ENCODE measurements at places on chromosomes 7 and 10.

- DNase-seq: no peak
Observed at GRCh38 chr10:18616337-18616736, 35.0 kb downstream of the NSUN6 start.

DNA sequence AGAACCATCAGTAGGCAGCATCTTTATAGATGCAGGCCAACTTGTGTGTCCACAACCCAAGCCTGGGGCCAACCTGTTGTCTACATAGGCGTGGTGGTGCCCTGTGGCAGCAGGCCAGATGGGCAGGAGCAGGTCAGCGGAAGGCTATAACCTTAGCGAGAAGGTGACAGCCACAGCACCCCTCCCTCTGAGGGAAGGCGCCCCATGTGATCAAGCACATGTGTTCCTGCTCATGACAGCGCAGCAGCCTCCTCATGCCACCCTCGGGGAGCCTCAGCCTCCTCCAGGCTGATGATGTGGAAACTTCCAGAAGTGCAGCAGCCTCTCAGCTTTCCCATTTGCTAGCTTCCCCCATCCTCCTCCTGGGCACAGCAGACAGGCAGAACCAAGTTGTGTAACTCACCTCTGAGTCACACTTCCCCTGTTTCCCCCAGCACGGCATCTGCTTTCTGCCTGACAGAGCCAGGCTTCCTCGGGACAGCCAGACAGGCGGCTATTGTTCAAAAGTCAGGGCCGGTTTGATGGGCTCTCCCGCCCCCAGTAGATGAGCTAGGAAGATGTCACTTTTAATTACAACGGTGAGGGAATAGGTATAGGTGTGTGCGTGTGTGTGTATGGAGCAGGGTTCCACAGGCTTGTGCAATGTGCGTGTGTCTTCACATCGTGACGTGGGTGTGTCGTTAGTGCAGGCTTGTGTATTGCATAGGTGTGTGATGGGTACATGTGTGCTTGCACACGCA is 312.0 kb upstream of the ZMIZ1 start:
- no peak for DNase-seq

DNA sequence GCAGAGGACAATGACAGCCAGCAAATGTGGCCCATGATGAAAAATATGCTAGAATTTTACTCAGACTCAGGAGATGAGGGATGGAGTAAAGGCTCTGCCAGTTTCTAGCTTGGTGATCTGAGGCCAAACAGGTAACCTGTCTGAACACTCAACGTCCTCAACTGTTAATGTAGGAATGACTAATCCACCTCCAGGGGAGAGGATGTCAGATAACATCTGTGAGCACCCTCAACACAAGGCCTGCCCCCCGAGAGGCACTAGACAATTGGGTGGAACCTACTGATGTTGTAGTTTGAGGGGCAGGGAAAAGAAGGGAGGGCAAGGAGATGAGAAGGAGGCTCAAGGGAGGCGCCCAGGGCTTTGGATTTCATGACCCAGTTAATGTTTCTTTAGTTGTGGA is 445.1 kb downstream of the PLXNA4 start:
- DNase-seq: no peak

DNA sequence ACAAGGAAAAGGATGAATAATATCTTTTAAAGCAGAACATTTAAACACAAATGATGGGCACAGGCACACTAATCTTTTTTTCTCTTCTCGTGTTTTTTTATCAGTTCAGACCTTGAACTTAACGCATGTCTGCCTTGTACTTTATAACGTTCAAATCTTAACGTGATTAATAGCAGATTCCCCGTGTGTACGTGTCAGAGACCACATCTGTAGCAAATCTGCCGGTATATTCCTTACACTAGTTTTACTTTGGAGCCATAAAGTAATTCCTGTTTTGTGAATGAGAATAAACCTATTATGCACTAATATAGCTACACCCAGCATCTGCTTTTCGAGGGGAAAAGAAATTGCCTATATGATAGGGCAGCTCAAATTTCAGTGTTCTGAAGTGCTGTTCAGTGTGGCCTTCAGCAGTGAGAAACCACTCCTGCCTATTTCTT is 166.0 kb upstream of the TCF7L2 start:
- no peak for DNase-seq

DNA sequence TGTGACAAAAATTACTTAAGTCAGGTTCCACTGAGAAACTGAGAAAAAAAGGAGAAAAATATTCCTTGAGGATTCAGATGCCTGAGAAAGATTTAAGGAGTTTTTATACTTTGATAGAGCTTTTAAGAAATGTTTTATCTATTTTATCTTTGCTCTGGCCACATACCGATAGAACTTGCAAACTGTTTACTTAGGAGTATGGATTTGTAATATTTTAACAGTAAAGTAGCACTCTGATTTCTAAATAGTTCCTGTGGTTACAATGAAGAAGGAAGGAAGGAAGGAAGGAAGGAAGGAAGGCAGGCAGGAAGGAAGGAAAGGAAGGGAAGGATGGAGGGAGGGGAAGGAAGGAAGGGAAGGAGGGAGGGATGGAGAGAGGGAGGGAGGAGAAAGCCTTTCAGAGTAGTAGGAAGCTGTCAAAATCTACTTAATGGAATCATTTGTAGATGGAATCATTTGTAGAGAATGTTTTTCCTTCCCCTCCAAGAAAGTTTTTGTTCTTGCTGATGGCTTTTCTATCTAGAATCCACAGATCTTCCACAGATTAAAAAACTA is 489.0 kb upstream of the ANKRD30A start:
- DNase-seq: no peak

- DNase-seq: no peak
Observed at GRCh38 chr10:75428434-75429158, 2.8 kb upstream of the LRMDA start.

GRCh38 chr10:62803724-62804355 is 680 bp upstream of the ADO start:
- no peak for DNase-seq

- DNase-seq: no peak
Observed at GRCh38 chr7:65441010-65441409, 67.4 kb downstream of the ZNF92 start.

GRCh38 chr7:141339603-141340002 is 211.6 kb upstream of the AGK start:
- DNase-seq: no peak

DNA sequence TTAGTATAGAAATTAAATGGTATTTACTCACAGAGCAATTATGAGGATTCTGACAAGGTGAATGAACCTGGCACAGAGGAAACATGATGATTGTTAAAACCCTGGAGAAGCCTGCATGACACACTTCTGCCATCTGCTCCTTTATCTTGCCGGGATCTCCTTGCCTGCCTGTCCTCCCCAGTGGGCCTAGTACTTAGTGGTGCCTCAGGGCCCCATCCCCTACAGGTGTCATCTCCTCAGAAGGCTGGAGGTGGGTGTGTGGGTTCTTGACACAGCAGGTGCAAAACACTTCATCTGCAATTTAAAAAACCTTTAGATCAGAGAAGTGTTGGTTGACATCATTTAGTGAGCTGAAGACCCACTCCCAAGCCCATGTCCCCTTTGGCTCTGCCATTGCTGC is 261.2 kb downstream of the ADRA2A start:
- no peak for DNase-seq

GRCh38 chr10:17643339-17643754 is 604 bp upstream of the STAM start:
- DNase-seq: no peak

- DNase-seq: no peak
Observed at GRCh38 chr7:21251151-21251800, 176.6 kb upstream of the SP4 start.

DNA sequence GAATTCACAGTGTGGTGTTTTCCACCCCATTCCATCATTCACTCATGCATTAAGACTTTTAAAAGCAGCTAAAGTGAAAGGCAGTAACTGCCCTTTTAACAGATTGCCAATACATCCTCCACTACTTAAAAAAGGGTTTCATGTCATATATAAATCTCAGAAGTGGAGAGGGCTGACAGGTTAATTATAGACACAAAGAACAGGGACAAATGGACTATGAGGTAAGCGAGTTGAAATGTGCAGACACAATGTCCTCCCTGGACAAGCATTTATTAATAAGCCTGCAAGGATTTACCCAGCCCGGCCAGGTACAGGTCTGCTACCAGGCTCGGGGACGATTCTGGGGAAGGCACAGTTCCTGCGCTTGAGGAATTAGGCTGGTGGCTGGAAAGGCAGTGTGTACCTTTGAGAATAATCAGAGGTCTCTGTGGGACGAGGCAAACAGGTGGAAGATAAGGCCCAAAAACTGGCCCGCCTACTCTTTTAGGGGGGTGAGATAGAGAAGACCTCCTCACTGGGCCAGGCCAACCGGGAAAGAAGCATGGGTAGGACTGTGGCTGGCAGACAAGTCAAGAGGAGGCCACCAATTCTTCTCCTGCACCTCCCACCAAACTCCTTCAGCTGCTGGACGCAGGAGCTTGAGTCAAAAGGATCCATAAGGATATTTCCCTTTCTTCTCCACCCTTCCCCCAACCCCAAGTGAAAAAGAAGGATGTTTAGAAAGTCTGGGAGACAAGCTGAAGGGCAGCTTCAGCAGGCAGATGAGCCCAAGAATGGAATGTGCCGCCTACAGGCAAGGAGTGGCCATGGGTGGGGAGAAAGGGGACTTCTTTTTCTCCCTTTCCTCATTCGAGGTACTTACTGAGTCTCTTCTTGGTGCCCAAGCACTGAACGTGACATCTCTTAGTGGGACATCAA is 1.5 kb downstream of the PDLIM1 start:
- DNase-seq: no peak

- no peak for DNase-seq
Observed at GRCh38 chr10:27399871-27400270, 104.2 kb upstream of the RAB18 start.

DNA sequence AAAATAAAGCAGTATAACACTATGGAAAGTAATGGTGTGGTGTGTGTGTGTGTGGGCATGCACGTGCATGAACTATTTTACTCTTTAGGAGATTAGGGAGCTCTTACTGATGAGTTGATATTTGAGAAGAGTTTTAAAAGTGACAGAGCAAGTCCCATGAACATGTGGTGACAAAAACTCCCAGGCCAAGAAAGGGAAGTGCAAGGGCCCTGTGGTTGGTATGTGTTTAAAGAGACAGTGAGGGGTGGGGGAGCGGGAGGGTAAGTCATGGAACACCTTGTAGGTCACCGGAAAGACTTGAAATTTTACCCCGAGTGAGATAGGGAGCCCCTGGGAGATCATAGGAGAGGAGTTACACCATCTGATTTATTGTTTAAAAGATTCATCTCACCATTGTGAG is 63.3 kb downstream of the AKR1B1 start:
- no peak for DNase-seq

All from CD4-positive, alpha-beta T cell treated with Interleukin-17A for 4 hours (primary cell).